NCI-H774 (cell line): ENCODE measurements at places on chromosomes 2 and 18.

- DNase-seq, result no peak
Observed at GRCh38 chr2:147519178-147519577, 325.7 kb upstream of the ACVR2A start.

DNA sequence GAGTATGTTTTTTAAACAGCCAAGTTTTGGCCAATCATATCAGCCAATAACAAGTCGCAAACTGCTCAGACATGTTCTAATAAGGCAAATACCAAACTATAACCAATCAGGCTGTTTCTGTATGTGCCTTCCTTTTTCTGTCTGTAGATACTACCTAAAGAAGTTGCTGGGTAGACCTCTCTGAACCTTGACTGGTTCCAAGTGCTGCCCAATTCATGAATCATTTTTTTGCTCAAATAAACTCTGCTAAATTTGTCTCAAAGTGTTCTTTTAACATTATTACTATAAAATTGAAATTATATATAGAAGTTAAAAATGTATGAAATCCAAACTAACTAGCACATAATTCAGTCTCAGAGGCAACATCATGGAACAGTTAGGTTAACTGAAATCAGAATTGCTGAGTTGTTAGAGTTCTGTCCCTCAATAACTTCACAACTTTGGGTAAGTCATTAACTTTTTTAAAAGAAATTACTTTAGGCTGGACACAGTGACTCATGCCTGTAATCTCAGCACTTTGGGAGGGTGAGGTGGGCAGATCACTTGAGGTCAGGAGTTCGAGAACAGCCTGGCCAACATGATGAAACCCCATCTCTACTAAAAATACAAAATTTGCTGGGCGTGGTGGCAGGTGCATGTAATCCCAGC, 4.9 kb upstream of the TTC21B start:
- DNase-seq, result no peak

GRCh38 chr18:40120356-40120755, 1834.7 kb upstream of the PIK3C3 start:
- no peak for DNase-seq

DNA sequence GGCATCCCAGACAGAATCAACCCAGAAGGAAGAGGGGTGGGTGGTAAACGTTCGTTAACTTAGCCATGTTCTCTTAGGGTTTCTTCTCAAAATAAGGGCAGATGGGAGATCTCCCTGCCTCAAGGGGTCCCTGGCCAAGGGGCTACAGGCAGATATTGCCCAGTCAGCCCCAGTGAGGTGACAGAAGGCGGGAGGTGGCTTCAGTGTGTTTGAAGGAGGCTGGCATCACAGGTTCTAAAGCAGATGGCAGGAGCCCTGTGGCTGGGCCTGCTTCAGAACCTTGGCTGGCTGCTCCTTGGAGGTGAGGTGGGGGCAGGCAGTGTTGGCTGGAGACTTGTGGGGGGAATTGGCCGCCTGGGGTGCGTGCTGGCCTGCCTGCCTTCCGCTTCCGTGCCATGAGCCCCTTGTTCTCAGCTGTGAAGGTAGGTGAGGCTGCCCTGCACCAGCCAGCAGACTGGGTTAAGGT, 23.5 kb downstream of the HPCAL1 start:
- DNase-seq, result no peak

DNA sequence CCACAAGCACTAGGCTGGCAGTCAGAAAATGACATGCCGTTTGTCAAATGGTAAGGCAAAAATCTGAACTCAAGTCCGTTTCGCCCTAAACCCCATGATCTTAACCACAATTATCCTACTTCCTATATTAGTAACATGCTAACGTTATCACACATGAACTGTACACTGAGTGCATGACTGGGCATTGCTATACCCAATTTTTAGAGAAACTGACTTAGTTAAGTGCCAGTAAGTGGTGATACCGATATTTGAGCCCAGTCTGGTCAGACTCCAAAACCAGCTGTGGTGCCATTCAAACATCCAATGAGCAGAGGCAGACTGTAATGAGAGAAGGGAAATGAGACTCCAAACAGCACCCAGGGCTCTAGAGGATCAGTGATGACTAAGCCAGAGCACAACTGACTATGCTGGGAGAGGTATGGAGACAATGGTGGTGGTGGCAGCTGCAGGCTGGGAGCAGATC, 311.7 kb upstream of the PKDCC start:
- no peak for DNase-seq
